CD4-positive, alpha-beta memory T cell (primary cell): ENCODE measurements at places on chromosomes 3 and 15. TPM values are rescaled to one million over a fixed set of nuclear protein-coding genes. Genes with fewer than 3 reads are reported as not detected.

DNA sequence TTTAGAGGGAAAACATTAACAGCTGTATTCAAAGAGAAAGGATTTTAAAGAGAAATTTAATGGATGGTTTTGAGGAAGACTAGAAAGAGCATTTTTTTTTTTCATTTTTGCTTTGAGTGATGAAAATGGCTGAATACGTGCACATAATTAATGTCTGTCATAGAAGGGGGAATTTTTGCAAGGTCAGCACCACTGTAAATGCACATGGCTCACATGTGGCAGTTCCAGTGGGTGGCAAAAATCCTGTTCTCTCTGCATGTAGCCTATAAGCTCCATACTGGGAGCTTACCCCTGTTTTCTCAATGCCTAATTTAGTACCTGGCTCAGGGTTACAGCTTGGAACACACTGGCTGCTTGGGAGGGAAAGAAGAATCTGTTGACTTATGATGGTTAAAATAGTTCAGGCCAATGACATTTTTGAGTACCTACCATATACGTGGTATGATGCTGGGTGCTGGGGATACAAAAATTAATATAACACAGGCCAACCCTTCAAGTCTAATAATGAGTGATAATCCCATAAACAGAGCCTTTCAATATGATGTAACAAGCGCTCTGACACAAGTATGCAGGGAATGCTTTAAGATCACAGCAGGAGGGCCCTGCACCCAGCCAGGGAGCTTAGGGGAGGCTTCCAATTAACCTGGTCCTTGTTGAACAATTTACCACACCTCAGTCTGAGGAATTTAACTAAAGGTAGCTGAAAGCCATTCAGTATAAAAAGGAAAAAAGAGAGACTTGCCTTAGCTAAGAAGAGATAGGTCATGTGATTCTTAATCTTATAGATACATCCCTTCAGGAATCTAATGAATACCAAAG is 33.0 kb downstream of the HSPBAP1 start:
- no peak for DNase-seq

Gene RBPMS2
- not detected for polyA plus RNA-seq

DNA sequence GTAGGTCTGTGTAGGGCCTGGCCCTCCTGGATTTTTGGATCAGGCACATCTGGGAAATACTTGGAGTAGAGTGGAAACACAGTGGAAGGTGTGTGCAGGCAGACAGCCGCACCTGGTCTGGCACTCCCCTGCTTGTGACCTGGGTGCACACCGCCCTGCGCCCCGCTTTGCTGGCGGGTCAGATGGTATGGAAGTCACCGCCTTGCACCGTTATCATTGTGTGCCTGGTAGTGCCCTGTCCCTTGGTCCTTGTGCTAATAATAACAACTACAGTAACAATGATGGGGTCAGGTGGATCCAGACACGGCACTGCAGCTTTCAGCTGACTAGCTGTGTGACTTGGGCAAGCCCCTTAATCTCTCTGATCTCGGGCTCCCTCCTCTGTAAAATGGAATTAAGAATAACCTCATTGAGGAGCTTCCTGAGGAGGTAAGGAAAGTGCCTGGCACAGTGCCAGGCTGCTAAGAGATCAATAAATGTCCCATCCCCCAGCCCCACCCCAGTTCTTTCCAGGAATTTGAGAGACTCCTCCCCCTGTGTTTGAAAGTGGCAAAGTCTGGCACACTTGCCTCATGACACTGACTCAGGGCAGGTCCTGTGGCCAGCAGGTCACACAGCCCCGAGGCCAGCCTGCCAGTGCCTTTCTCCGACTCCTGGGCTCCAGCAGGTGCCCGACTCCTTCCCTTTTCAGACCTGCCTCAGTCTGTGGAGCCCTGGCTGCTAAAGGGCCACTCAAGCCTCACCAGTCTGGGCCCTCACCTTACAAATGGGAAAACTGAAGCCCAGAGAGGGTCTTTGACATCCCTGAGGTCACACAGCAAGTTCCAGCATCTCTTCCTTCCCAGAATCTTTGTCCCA is 9.8 kb downstream of the ISG20 start:
- DNase-seq: no peak

Gene PYGO1
- not detected for polyA plus RNA-seq

Gene VWA5B2
- not detected for polyA plus RNA-seq

GRCh38 chr15:57570994-57571393 is 20.7 kb upstream of the MYZAP start:
- no peak for DNase-seq

DNA sequence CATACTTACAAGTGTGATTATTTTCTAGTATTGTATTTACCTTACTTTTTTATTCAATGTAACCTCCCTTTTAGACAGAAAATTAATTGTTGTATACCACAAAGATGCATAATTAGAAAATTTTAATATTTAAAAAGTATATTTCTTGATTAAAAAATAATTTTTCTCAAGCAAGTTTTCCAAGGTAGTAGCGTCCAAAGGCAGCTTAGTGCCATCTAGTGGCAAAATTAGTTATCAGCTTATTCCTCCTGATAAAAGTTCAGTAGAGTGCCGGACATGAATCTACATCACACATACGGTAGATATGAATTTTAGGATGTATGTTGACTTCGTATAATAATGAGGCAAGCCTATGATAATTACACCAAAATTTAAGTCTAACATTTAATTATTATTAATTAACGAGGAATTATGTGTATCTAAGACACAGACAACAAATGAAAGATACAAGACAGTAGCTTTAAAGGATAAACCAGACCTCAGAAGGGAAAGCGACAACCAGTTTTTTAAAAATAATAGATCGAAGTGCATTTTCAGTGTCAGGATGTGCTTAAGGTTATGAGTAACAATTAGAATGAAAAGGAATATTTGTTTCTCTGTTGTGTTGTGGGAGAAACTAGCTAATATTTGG is 405.9 kb downstream of the ROBO1 start:
- DNase-seq: no peak

DNA sequence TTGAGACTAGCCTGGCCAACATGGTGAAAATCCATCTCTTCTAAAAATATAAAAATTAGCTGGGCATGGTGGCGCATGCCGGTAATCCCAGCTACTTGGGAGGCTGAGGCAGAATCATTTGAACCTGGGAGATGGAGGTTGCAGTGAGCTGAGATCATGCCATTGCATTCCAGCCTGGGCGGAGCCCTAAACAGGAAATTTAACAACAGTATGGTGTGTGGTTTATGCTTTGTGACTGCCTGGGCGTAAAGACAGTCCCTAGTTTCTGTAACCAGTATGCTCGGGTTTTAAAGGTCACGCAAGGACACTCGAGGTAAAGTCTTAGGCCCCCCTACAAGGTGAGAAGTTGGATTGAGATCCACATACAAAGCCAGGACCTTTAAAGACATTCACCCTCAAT is 43.3 kb downstream of the USP50 start:
- no peak for DNase-seq

- DNase-seq: no peak
Measured at GRCh38 chr3:50226888-50227389, 9.1 kb upstream of the GNAI2 start.

GRCh38 chr15:63056829-63057228 is 14.3 kb downstream of the TPM1 start:
- DNase-seq: no peak

Gene GABRR3
- polyA plus RNA-seq: not detected

DNA sequence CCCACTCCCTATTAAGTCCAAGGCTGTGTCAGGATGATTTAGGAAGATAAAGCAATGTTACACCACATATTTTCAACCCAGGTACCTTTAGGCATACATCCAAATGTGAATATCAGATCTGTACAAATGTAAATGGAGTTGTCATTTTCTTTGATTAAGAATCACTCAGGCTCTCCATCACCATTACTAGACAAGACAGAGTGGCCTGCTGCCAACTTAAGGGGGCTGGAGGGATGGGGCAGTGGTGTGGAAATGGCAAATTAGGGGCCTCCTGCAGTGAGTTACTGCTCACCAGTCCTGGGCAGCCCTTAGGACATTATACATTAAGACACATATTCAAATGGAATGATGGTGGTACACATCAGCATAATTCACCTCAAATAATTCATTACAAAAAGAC is 211.0 kb downstream of the TNIK start:
- DNase-seq: no peak

Gene CCR3
- 0.60 TPM for polyA plus RNA-seq

GRCh38 chr3:17357035-17357710 is 385.3 kb downstream of the TBC1D5 start:
- DNase-seq: no peak

- no peak for DNase-seq
Measured at GRCh38 chr3:127615631-127616305, 13.2 kb upstream of the PODXL2 start.

DNA sequence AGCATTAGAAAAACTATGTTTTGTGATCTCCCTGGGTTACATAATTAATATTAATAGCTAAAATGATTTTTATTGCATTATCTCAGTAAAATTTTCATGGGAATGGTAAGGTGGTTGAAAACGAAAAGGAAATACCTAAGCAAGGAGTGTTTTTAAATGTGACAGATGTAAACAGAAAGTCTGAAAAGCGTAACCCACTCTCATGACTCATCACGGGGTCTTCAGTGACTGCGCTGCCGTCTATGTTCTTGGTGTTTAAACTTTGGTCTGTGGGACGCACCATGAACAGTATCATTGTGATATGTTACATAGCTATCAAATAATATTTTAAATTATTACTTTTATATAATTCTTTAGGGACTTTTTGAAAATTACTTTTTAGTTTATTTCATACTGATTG is 19.8 kb downstream of the LRCH3 start:
- DNase-seq: no peak

Gene SOX2
- not detected for polyA plus RNA-seq

DNA sequence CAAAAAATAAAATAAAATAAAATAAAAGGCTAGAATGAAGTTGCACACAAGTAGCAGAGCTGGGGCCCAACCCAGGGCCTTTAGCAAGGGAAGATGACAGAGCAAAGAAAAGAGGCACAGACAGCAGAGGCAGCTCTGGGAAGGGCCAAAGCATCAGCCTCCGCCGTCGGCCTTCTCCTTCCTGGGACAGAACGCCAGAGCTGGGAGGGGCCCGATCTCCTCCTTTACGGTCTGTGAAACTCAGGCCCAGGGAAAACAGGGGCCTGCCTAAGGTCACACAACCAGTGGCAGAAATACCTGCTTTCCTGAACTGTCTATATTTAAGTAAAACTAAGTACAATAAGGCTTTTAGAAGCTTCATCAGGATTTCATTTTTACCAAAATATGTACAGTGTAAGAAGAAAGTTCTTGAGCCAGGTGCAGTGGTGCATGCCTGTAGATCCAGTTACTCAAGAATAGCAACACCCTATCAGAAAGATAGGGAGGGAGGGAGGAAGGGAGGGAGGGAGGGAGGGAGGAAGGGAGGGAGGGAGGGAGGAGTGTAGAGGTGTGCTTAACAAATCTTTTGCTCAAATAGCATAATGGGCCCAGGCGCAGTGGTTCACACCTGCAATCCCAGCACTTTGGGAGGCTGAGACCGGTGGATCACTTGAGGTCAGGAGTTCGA is 43.0 kb upstream of the MUC4 start:
- no peak for DNase-seq

DNA sequence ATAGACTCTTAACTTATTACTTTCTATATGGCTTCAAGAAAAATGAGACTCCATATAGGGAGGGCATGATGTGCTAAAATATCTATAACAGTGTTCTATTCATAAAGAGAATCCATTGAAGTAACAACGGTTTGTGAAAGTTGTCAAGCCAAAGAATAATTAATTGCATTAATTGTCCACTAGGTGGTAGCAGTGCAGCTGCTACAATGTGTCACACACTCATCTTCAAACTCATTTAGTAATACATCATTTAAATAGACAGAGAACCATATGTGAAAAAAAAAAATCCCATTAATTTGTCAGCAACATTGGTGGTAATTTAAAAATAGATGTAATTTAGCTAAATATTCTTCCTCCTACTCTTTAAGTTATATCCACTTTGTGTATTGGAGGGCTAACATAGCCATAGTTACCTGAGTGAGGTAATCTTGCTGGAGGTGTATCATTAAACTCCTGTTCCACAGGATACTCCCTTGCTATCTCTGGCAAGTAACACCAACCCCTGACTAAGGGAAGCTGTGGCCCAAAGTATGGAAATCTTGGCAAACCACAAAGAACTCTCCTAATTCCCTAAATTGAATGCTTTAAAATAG is 3.7 kb upstream of the CPA3 start:
- DNase-seq: peak; percentile 3

Gene SCN11A
- not detected for polyA plus RNA-seq

- no peak for DNase-seq
Measured at GRCh38 chr15:76334438-76335306, 1.9 kb upstream of the ISL2 start.

- DNase-seq: no peak
Measured at GRCh38 chr3:168889666-168890065, 773.8 kb downstream of the MECOM start.

GRCh38 chr3:23778446-23778845 is 27.3 kb upstream of the UBE2E1 start:
- DNase-seq: no peak

DNA sequence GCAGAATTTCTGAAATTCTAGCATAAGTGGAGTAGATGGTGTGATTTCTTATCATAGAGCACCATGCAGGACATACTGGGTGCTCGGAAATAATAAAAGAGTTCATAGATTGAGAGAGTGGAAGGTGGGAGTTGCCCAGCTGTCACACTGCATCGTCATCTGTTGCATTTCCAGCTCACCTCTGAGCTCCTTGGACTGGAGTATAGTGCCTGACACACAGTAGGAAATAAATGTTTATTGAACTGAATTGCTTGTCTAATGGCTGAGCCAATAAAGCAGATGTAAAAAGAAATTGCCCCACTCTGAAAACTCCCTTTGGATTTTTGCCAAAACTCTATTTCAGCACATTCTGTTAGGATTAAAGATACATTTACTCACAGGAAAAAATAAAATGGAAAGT is 108.9 kb upstream of the UBE2E1 start:
- no peak for DNase-seq

Gene SEMA3B
- not detected for polyA plus RNA-seq

Gene CFAP100
- not detected for polyA plus RNA-seq

GRCh38 chr15:39774688-39775267 is 7.9 kb downstream of the FSIP1 start:
- peak; percentile 70 for DNase-seq

DNA sequence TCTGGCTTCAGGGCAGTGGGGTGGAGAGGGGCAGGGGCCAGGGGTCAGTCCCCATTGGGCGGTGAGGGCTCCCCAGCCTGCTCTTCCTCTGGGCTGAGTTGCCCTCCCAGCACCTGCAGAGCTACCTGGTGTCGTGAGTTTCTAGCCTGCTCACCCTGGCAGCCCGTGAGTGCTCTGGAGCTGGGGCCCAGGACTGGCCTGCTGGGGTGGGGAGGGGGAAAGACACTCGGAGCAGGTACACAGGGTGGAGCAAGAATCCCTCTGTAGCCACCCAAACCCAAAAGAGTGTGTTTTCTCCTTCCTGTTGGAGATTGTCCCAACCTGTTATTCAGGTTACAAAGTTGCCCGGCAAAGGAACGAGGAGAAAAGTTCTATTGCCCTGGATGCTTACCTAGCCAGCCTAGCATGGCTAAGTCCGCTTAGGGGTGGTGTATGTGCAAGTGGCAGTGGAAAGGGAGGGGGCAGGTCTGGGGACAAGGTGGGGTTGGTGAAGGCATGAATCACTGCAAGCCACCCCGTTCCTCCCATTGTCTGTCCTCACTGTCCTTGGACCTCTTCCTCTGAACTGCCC is 8.9 kb downstream of the FAM3D start:
- DNase-seq: no peak

Gene PPP1R14D
- not detected for polyA plus RNA-seq

Gene TRIM69
- polyA plus RNA-seq: 42.0 TPM
